ENCODE measurements at places on chromosomes 4 and X.

GRCh38 chr4:56028165-56028564 is 79.4 kb downstream of the CEP135 start:
- no peak for DNase-seq

DNA sequence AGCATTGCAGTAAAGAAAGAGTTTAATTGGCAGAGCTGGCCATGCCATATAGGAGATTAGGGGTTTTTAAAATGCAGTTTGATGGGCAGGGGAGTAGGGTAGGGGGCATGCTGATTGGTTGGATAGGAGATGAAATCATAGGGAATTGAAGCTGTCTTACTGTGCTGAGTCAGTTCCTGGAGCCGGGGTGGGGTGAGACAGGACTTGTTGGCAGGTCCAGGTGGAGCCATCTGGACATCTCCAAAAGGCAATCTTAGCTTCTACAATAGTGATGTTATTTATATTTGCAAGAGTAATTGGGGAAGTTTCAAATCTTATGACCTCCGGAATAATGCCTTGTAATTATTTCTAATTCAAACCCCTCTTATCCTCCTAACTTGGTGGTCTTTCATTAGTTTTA is 32.4 kb upstream of the PGM2 start:
- DNase-seq, result no peak

DNA sequence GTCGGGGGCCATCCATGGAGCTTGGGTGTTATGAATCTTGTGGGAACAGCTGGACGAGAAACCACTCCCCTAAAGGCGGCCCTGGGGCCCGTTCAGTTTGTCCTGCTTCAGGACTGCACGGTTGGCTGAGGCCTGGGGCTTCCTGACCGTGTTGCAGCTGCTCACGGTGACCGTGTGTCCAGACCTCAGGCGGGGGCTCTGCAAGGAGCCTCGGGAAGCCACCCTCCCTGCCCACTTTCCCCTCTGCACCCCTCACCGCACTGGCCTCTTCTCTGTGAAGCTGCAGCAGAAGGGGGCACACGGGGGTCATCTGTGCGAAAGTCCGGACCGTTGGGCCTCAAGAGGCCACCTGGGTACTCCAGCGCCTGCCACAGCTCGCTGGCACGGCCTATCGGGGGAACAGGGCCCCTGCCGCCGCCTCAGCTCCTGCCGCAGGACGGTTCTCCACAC is 29.4 kb downstream of the UVSSA start:
- no peak for DNase-seq

DNA sequence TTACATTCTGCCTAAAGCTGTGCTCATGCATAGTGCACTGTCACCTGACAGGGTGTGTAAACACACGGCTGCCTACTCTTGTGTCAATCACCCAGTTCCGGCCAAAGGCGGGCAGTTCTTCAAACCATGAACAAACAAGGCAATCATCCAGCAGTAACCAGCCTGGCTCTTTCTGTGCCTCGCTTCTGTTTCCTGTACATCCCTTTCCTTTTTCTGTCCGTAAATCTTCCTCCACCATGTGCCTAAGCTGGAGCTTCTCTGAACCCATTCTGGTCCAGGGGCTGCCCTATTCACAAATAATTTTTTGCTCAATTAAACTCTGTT is 60.8 kb upstream of the CBR4 start:
- DNase-seq, result no peak

GRCh38 chr4:153790962-153791551 is 2.2 kb upstream of the SFRP2 start:
- DNase-seq, result no peak

DNA sequence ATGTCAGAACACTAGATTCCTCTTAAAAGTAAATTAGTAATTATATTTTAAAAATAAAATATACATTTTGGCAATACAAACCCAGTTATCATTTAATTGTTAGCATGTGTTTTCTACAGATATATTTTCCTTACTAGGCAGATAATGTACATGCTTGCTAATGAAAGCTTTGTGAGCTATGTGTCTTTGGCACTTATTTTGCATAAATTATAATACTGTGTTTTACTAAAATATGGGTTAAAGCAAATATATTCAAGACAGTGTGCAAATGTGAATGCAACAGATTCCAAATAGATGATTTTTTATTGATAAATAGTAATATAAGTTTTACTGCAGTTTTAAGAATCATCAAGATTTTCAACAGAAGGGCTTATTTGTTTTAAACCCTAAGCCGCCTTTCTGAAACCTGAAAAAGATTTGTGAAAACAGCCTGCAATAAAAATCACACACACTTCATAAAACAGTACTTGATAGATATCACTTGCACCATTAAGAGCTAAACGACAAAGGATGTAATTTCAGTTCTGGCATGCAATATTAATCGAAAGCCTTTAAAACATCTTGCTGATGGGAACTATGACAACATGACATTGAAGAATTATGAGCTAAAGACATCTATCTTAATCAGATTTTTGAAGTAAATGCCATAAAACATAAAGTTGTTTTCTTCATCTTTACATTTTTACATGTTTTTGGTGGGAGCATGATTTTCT is 333.3 kb downstream of the DCTD start:
- DNase-seq, result no peak

- DNase-seq, result no peak
These were observed 38.2 kb downstream of the CHST7 start for GRCh38 chrX:46611658-46612362.

DNA sequence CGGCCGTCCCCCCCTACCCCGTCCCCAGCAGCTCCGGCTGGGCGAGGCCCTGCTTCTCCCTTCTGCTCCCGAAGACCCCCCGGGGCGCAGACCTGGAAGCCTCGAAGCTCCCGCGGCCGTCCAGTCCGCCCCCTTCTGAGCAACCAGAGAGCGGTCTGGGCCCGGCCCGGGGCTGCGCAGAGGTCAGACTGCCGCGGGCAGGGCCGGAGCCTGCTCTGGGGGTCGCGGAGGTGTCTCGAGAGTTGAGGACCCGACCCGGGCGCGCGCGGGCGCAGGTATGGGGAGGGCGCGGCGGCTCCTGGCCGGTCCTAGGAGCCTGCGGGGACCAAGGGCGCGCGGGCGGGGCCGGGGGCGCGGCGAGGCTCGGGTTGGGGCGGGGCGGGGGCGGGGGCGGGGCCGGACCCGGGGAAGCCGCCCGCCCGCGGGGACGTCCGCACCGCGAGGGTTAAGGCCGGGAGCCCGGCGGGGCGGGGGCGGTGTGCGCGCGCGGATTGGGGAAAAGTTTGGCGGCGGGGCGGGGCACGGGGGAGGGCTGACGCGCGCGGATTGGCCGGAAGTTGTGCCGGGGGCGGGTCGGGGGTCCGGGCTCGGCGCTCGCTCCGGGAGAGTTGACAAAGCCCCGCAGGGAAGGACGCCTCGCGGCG is at the start of gene FGFRL1:
FGFRL1 (plus strand) TSS at position 605 of the 644 bp plus-strand sequence. CDS start 860 bp downstream, outside the sequence.
- DNase-seq, result peak; percentile 50

DNA sequence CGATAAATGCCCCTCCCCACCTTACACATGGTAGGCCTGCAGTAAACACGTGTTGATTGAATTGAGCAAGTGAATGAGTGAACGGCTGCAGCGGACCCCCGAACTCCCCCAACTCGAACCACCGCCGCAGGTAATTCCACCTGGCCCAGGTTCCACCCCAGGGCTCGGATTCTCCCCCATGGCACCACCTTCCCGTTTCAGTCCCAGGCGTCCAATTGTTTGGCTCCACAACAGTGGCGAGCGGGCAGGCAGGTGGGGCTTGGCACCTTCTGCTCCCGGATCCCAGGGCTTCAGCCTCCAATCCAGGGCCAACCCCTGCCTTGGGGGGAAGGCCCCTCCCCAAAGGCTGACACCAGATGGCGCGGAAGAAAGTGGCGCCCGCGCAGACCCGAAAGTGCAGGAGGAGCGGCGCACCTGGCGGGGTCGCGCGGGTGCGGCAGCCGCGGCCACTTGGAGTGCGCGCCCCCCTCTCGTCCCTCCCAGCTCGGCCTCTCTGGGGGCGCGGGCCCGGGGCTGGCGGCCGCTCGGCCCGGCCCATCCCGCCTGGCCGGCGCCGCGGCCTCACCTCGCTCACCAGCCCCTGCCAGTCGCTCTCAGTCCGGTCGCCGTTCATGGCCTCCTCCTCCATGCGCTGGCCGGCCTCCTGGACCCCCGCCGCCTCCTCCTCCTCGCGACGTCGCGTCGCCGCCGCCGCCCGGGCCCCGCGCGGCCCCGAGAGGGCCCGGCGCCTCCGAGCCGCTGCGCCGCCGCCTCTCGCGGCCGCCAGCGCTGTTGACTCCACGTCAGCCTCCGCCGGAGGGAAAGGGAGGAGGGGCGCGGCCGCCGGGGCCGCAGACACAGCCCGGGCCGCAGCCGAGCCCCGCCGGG is at the start of gene CCDC149:
CCDC149 (minus strand) TSS at position 791 of the 867 bp plus-strand sequence; CDS start at position 613, 178 bp downstream.
- peak; percentile 58 for DNase-seq

DNA sequence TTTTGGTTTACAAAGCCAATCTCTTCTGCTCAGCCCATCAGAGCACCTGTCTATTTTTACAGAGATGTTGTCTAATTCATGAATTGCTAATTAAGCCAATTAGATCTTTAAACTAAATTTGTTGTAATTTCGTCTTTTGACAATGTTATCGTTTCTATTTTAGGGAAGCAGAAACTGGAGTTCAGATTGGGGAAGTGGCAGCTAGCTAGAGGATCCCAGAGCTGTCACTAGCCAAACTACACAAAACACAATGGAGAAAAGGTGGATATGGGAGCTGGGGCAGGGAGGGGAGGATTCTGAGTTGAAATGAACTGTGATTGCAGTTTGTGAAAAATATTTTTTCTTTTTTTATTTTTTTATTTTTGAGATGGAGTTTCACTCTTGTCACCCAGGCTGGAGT is 35.8 kb downstream of the CASP3 start:
- no peak for DNase-seq

GRCh38 chr4:122781486-122781885 is 45.1 kb upstream of the FGF2 start:
- no peak for DNase-seq

DNA sequence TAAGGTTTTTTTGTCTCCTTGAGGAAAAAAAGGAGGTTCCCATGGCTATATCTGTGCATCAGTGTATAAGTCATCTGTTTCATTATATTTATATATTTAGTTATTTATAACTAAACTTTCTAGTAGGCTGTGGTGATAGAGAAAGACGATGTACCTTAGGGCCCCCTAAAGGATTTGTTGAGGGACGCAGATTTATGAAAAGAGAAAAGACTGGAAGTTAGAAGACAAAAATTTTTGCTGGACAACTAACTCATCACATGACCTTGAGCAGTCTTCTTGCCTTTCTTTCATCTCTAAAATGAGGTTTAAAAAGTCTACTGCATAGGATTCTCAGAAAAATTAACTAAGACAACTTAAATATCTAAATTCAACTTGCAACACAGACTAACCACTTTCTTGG is 6.1 kb downstream of the GASK1B start:
- DNase-seq, result no peak

GRCh38 chr4:38943343-38943742 is 75.7 kb downstream of the FAM114A1 start:
- DNase-seq, result no peak

DNA sequence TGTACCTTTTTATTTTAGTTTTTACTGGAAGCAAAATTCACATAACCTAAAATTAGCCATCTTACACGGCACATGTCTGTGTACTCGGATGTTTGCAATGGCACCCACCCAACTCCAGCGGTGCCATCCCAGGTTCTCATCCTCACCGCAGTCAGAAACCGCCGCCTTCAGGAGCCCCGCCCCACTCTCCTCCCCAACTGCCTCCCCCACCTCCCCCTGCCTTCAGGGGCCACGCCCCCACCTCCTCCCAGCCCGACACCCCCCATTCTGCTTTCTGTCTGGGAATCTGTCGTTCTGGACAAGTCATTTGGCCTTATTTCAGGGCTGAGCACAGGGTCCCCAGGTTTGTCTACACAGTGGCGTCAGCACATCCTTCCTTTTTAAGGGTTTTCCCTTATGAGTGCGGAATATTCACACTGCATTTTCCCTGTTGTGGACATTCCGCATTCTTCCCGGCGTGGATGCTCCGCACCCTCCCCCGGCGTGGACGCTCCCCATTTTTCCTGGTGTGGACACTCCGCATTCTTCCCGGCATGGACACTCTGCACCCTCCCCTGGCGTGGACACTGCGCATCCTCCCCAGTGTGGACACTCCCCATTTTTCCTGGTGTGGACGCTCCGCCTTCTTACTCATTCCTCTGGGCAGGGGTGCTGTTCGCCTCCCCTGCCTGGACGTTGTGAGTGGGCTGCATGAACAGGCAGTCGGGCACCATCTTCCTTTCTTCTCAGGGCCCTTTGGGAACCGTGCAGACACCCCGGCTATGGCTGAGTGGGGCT is 135.4 kb upstream of the NKX1-1 start:
- DNase-seq, result no peak

GRCh38 chrX:8743126-8743732 is 11.3 kb upstream of the ANOS1 start:
- DNase-seq, result no peak

GRCh38 chrX:149688552-149688951 is 23.3 kb upstream of the MAGEA11 start:
- no peak for DNase-seq

- no peak for DNase-seq
These were observed 88.1 kb downstream of the RASL11B start for GRCh38 chr4:52950226-52950625.

DNA sequence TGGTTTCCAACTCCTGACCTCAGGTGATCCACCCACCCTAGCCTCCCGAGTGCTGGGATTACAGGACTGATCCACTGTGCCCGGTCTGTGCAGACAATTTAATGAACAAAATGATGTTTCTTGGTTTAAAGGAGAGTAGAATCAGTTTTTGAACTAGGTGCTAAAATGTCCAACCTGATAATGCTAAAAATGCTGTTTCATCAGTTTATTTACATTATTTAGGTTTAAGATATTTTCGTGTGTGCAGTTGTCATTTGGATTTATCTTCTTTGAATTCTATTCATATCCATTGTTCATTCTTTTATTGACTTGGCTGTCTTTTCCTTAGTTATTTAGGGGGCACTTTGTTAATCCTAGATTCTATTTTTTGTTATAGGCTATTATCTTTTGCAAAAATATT is 18.0 kb upstream of the GABRB1 start:
- DNase-seq, result no peak

- DNase-seq, result no peak
These were observed 519.9 kb downstream of the IL15 start for GRCh38 chr4:142156256-142156655.

- no peak for DNase-seq
These were observed 17.6 kb downstream of the WFS1 start for GRCh38 chr4:6287017-6287788.

DNA sequence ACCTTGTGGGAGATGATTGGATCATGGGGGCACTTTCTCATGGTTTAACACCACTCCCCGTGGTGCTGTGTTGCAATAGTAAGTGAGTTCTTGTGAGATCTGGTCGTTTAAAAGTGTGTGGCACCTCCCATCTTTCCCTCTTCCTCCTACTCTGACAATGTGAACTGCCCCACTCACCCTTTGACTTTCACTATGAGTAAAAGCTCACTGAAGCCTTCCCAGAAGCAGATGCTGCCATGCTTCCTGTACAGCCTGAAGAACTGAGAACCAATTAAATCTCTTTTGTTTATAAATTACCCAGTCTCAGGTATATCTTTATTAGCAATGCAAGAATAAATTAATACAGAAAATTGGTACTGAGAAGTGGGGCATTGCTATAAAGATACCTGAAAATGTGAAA is 509.6 kb upstream of the CT83 start:
- no peak for DNase-seq

- DNase-seq, result peak; percentile 26
These were observed 689 bp upstream of the OGT start for GRCh38 chrX:71532078-71532752.

Data from putamen (tissue), 1 donor.